CD8-positive, alpha-beta memory T cell (primary cell): ENCODE measurements at places on chromosomes 13 and 19. TPM values are rescaled to one million over a fixed set of nuclear protein-coding genes. Genes with fewer than 3 reads are reported as not detected.

DNA sequence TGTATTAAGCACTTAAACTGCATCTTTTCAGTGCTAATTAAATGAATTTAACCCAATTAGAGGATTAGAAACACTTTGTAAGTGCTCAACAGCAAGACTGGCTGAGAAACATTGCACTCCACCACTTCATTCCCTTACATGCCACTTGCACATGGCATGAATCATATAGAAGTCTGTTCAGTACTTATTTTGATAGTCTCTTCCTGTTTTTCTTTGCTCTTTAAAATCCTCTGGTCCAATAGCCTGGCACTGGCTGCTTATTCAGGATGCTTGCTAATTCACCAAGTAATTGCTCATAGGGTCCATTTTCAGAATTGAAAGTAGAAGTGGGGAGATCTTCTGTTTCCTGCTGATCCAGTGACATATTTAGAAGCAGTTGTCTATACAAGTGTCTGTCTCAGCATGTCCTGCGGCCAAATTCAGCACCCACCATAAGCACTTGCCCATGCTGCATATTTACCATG is 900.1 kb downstream of the PCDH9 start:
- H3K27me3 ChIP-seq = no peaks in the 10 kb centered on the region
- no peak overlapping the region for H3K27ac ChIP-seq
- DNase-seq = no peak
- H3K4me3 ChIP-seq = no peak overlapping the region
- no peaks in the 10 kb centered on the region for H3K4me1 ChIP-seq

GRCh38 chr13:79932556-79932955 is 408.4 kb downstream of the SPRY2 start:
- H3K27me3 ChIP-seq = no peaks in the 10 kb centered on the region
- DNase-seq = no peak
- H3K4me1 ChIP-seq = no peaks in the 10 kb centered on the region
- no peak overlapping the region for H3K27ac ChIP-seq

Gene METTL21C
- not detected for total RNA-seq

Gene ATP8A2
- 0.63 TPM for total RNA-seq

DNA sequence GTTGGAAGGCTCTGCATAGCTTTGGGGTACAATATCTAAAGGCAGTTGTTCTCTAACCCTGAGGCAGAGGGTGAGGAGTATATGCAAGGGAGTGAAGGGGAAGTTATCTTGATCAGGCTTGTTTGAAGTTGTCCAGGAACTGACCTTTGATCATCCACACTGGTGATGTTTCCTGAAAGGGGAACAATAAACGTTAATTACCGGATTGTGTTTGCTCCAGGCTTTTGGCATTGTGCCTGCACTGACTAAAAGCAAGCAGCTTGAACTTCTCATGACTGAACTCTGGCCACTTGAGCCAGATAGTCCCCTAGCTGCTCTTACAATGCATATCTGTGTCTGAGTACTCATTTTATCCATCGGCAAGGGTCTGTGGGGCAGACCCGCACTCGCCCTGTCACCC is 27.0 kb upstream of the ZNF726 start:
- H3K4me3 ChIP-seq = no peak overlapping the region
- H3K27me3 ChIP-seq = no peaks in the 10 kb centered on the region
- no peaks in the 10 kb centered on the region for H3K36me3 ChIP-seq
- H3K4me1 ChIP-seq = no peaks in the 10 kb centered on the region

GRCh38 chr19:20371911-20372310 is 193.7 kb downstream of the ZNF737 start:
- H3K4me1 ChIP-seq = no peaks in the 10 kb centered on the region
- no peak overlapping the region for H3K27ac ChIP-seq
- H3K36me3 ChIP-seq = no peaks in the 10 kb centered on the region
- DNase-seq = no peak
